ENCODE measurements at places on chromosomes 1 and 21. TPM values are rescaled to one million over a fixed set of nuclear protein-coding genes. Genes with fewer than 3 reads are reported as not detected.

DNA sequence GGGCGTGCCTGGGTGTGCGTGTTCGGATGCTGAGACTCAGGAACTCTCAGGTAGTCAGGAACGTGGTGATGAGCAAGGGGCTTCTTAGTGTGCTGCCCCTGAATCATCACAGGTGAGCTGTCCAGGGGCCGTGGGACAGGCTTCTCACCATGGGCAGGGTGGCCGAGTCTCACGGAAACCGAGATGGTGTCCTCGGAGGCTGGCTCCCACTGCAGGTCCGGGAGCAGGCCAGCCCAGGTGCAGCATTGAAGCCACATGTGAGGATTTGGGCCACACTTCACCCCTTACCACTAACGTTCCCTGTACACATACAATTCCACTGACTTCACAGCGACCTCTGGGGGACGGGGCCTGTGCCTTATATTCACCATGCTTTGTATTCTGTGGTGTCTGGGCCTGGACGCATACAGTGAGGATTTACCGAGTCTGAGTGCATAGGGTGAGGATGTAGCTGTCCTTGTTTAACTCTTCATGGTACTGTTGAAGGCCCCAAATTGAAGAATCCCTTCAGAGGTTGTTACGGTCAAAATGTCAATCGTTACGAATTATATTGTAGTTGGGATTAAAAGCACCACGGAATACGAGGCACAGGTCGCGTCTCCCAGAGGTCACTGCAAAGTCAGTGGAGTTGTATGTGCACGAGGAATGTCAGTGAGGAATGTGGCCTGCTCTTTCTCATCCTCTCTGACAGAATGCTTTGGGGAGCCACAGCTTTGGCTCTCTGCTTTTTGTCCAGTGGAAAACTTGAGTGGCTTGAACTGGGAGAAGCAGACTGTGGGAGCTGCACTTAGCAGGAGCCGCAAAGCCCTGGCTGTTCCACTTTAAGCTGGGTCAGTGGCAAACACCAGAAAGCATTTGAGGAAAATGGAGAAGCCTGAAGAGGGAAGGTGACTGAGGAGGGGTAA lies 95.3 kb downstream of the MTR start:
- no peak for DNase-seq

GRCh38 chr1:94773296-94773809 lies 46.8 kb upstream of the SLC44A3 start:
- no peak for DNase-seq

Gene DRAXIN
- total RNA-seq, result 107 TPM

Gene MPC2
- total RNA-seq, result 53.2 TPM

Gene CTNNBIP1
- total RNA-seq, result 40.1 TPM

Measured in occipital lobe (tissue), 3 donors.